ENCODE measurements at places on chromosomes 3 and 15.

GRCh38 chr3:30577788-30578187 is 28.6 kb upstream of the TGFBR2 start:
- no peak for DNase-seq

GRCh38 chr3:41740374-41740886 is 221.5 kb downstream of the ULK4 start:
- DNase-seq = no peak

- no peak for DNase-seq
Measured at GRCh38 chr15:44471885-44472455, 44.5 kb downstream of the CTDSPL2 start.

DNA sequence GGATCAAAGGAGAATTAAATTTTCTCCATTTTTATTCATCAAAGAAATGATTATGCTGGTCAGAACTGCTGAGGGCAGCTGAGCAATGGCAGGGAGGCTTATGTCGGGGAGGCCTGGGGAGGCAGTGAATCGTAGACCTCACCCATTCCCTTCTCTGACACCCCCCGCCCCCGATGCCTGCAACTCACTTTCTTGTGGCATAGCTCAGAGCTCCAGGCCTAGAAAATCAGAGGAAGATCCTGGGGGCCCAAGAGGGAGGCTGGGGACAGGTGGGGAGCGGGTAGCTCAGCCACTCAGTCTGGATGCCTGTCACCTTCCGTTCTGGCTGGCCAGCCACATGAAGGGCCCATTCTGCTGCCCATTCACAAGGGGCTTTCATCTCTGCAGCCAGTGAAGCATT is 1.1 kb upstream of the DNAH1 start:
- DNase-seq = peak; percentile 20

GRCh38 chr15:25665913-25666312 is 197.2 kb downstream of the ATP10A start:
- DNase-seq = no peak

DNA sequence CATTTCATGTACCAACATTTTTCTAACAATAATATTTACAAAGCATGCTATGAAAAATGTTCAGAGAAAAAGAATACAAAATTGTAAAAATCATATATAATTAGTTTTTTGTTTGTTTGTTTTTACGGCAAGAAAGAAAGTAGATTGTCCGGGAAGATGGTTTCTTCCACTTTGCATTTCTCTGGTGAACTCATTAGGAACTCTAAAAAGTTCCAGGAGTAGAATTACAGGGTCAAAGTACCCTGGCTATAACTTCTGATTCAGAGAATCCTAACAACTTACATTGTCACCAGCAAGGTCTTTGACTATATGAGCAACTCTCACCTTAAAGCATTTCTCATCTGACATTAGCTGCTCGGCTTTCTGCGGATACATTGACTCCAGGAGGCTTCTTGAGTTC is 196.7 kb downstream of the PDE8A start:
- DNase-seq = no peak

GRCh38 chr15:74959586-74959939 is 3.0 kb upstream of the RPP25 start:
- DNase-seq = no peak

DNA sequence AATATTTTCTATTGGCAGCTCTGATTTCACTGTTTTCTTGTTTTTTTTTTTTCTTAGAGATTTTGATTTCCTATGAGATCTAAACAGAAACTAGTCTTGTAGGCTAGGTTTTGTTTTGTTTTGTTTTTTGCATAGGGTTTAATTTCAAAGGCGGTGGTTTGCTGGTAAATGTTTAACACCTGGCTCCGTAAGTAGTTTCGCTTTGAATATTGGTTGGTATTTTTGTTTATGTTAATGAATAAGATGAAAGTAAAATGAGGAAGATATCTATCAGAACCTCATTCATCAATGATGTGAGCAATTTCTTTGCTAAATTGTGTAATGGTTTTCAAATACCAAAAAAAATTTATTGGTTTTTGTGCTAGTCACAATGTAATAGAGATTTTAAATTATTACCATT is 39.7 kb upstream of the TM4SF1 start:
- no peak for DNase-seq

GRCh38 chr3:66342717-66343356 is 122.0 kb downstream of the SLC25A26 start:
- DNase-seq = no peak

- DNase-seq = no peak
Measured at GRCh38 chr3:153400641-153401040, 238.6 kb downstream of the RAP2B start.

GRCh38 chr3:178086144-178086825 is 450.0 kb upstream of the KCNMB2 start:
- no peak for DNase-seq

GRCh38 chr3:98968824-98969223 is 67.3 kb upstream of the DCBLD2 start:
- DNase-seq = no peak

GRCh38 chr3:133457465-133458067 is 57.7 kb downstream of the BFSP2 start:
- no peak for DNase-seq

GRCh38 chr15:63869371-63870042 is 35.8 kb upstream of the HERC1 start:
- DNase-seq = no peak

- DNase-seq = no peak
Measured at GRCh38 chr3:88744896-88745295, 362.5 kb upstream of the EPHA3 start.

DNA sequence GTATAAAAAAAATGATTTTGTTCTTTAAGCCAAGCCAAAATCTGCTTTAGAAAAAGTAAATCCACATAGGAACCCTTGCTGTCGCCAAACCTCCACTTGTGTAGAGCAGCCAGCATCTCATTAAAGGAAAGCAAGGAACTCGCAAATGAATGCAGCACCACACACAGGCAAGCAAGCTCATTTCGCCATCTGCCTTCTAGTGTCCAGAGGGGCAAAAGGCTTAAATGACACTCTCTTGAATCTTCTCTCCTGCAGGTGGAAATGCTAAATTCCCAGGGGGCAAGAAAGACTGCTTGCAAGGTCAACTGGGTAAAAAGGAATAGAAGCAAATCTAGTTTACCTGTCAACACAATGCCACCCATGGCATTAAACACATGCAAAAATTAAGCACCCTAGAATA is 2.4 kb downstream of the MB21D2 start:
- DNase-seq = peak; percentile 39

All from left hindlimb (tissue), 1 donor.